Hematopoietic multipotent progenitor cell (in vitro differentiated cells): ENCODE measurements at places on chromosomes 7 and 10. TPM values are rescaled to one million over a fixed set of nuclear protein-coding genes. Genes with fewer than 3 reads are reported as not detected.

The DNA2 gene
- 3.8 TPM for total RNA-seq

The CYP2E1 gene
- 0.81 TPM for total RNA-seq

The SLC13A4 gene
- not detected for total RNA-seq

The AKR1E2 gene
- total RNA-seq, result 31.5 TPM

DNA sequence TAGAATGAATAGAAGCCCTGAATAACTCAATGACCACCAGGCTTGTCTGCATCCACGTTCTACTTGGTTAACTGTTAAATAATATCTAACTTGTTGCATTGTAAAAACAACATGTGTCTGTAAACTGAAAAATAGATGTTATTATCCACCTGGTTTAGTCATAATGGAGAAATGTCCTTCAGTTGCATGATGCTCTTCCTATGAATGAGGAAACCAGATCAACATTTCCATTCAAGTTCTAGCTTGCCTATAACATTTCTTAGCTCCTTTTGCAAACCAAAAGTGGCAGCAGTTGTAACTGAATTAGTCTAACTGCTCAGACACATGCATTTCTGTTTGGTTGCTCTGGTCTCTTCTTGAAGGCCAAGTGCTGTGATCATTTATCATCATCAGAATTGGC is 62.9 kb upstream of the BET1 start:
- DNase-seq, result no peak

GRCh38 chr10:3805201-3805790 is 20.3 kb upstream of the KLF6 start:
- DNase-seq, result peak; percentile 87

DNA sequence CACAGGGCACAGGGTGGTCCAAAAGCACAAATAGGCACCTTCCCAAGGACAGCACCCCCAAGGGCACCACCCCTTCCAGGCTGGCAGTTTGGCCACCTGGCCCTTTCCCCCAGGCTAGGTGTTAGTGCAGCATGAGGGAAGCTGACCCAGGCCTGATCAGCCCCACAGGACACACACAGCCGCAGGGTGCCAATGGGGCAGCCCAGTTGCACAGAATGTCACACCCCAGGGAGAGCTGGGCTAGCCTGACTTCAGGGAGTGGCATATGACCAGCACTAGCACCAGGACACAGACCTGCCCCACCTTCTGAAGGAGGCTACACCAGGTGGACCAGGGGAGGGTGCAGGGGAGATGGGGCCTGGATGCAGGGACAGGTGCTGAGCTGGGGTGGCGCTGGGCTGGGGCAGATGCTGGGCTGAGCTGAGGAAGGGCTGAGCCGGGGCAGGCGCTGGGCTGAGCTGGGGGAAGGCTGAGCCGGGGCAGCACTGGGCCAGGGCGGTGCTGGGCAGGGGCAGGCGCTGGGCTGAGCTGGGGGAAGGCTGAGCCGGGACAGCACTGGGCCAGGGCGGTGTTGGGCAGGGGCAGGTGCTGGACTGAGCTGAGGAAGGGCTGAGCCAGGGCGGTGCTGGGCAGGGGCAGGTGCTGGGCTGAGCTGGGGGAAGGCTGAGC is 3.9 kb upstream of the ADAM8 start:
- DNase-seq, result no peak
